Amygdala (tissue), 56 donors: ENCODE measurements at places on chromosomes 6 and 20.

DNA sequence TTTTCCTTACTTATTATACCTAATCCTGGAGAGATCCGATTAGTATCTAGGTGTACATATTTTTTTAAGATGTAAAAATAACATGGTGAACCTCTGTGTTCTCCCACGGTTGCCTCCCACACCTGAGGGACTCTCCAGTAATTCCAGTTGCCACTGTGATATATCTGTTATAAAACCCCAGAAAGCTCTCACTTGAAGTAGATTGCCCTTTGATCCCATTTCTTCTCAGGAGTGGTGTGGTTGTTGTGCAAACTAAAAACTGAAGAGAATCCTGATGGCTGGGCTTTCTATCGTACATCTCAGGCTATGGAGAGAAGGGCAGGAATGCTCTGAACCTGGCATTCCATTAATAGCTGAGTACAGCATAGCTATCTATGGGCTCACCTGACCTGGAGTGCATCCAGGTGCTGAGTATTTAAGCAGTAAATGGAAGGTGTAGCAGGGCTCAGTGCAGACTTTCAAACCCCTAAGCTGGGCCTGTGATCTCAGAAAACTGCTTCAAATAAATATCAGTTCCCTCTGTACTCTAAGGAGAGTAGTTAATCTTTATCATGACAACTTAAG, 41.0 kb downstream of the VGLL2 start:
- DNase-seq = no peak

DNA sequence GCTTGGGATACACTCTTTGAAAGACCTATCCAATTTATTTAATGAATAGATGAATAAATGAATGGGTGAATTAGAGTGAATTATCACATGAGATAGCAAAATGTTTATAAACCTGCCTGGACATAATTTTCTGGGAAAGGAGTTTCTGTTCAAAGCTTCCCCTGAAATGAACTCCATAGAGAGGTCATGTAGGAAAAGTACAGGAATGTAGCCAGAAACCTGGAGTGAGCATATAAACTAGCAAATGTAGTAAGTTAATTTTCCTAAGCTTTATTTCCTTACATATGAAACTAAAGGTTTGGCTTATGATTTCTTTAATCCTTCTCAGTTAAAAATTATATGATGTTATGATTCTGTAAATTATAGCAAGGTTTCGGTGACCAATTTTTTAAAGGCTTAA, 380.3 kb upstream of the RSPO3 start:
- no peak for DNase-seq

- no peak for DNase-seq
These were observed 5.9 kb downstream of the GPX5 start for GRCh38 chr6:28531479-28532128.

DNA sequence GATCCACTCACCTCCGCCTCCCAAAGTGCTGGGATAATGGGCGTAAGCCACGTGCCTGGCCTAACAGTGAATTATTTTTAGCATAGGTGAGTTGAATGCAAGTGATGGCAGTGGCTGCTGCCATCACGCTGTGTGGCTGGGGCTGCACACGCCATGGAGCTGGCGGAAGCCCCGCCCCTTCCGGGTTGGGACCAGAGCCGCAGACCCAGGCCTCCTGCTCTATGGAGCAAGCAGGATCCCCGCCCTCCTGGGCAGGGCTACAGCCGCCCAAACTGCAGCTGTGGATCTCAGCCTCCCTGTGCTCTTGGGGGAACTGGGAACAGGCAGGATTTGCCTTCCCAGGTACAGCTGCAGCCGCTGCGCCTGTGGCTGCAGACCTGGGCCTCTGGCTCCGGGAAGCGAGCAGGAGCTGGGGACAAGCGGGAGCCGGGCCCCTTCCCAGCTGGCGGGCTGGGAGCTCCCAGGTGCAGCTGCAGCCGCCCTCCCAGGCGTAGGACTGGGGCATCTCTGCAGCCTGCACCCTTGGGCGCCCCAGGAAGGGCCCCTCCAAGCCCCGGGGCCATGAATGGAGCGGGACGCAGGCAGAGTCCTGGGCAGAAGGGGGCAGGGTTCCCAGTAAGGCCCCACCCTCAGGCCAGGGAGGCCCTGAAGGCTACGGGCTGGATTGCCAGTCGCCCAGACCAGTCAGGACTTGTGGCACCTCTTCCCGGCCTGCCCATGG, 30.9 kb upstream of the SLA2 start:
- no peak for DNase-seq

- no peak for DNase-seq
These were observed 252.6 kb downstream of the MYLK4 start for GRCh38 chr6:2497922-2498623.

- no peak for DNase-seq
These were observed 13.8 kb upstream of the GJE1 start for GRCh38 chr6:142118925-142119324.

GRCh38 chr20:23349338-23350195, 1.0 kb upstream of the NXT1 start:
- no peak for DNase-seq

DNA sequence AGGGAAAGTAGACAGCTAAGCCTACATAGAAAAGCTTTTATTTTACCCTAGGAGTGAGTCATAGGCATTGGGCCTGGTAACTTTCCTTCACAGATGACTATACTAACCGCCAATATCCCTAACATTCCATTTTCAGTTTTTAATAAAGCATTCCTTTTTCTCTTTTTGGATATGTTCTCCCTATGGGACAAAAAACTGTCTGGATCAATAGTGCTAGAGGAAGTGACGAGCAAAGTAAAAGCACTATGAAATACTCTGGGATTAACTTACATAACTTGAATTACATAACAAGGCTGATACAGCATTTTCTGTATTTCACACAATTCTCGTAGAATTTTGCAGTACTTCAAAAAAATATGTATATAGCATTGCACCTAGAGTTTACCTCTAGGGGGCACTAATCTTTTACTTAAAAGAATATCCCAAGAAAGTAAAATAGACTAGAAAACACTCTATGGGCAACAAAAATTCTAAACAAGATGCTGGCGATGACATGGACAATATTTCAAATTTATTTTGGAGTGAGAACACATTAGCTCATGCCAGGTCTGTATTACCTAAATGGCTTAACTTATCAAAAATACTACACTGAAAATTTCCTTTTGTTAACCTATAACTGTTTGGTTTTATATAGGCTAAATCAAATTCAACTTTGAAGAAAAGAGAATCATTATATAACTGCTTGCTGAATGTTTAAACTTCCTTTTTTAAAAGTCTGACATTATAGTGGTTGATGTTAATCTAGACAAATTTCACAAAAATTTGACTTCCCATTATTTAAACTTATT, 66.3 kb upstream of the DST start:
- DNase-seq = no peak

GRCh38 chr6:56289721-56290120, 42.3 kb upstream of the COL21A1 start:
- DNase-seq = no peak

DNA sequence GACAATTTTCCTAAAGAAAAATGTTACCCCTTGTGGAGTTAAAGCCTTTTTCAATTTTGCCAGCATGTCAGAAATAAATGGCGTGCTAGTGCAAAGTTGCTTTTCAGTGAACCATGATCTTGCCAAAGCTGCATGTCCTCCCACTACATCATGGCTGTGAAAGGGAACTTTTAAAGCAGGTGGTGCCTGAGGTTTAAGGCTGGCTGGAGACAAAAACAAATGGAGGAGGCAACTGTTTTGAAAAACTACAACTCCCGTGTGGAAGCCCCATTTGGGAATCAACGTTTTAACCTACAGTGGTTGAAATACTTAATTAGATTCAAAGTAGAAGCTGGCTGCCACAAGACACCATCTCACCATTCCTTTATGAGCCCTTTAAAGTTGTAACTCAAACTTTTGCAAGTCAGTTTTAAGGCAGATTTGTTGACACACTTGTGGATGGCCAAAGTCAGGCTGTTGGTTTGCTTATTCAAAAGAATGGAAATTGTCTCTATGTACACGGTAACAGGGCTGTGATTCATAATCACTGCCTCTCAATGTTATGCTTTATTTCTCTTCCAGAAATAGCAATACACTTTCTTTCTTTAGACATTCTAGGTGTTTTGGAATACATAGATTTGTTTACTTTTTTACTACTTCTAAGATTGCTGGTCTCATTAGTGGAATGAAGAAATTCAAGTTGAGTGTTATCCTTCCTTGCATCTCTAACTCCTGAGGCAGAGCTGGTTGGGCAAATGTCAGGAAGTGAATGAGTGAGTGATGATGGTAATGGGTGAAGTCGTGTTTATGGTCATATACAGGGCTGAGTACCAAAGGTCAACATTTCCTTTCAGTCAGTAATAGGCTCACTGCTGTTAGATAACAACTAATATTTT, 196.4 kb upstream of the GMDS start:
- DNase-seq = no peak

DNA sequence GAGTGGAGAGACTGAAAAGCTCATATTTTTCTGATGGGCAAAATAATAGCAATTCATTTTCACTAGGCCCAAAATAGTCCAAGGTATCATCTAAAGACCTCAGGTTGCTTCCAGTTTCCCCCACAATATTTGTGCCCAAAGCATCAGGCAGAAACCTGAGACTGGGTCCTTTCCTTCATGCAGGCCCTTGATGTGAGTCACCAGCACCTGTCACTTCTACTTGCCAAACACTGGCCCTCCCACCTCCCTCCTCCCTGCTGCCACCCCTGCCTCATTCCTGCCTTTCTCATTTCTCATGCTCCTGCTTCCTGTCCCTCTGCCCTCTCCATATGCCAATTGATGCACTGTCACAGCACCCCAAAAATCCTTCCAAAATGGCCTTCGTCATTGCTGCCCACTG, 230.4 kb upstream of the CST7 start:
- no peak for DNase-seq

DNA sequence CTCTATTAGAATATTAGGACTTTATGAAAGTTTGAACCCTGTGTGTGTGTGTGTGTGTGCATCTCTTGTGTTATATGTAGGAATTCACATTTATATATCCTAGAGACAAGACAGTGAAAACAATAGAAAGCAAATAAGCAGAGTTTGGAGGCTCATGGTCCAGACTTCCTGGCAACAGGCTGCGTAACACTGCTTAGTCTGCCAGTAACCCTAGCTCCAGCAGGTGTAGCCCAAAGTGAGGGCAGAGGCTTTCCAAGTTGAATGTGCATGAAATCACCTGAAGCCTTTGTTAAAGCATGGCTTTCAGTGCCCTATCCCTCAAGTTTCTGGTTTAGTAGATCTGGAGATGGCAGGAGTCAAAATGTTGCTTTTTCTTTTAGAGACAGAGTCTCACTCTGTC, 569.9 kb downstream of the KIF16B start:
- DNase-seq = no peak

DNA sequence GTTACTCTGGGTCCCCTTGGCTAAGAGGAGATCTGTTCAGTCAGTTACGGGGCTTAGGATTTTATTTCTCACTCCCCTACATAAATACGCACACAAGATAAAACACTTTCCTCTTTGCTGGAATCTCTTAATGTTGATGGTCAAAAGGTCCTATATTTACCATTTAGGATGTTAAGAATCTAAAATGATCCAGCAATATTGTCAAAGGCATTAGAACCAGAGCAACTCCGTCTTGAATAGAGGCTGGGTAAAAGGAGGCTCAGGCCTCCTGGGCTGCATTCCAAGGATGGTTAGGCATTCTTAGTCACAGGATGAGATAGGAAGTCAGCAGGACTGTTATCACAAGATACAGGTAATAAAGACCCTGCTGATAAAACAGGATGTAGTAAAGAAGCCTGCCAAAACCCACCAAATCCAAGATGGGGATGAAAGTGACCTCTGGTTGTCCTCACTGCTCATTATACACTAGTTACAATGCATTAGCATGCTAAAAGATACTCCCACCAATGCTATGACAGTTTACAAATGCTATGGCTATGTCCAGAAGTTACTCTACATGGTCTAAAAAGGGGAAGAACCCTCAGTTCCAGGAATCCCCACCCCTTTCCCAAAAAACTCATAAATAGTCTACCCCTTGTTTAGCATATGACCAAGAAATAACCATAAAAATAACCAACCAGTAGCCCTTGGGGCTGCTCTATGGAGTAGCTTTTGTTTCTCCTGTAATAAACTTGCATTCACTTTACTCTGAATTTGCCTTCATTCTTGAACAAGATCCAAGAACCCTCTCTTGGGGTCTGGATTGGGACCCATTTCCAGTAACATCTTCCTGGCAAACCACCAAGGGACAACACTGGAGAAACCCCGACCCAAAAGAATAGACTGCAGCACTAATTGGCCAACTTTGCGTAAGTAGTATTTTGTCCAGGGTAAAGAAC, 107.5 kb downstream of the DTNBP1 start:
- no peak for DNase-seq

GRCh38 chr6:2310042-2310441, 64.6 kb upstream of the GMDS start:
- no peak for DNase-seq
